ENCODE measurements at places on chromosomes 3 and 15. TPM values are rescaled to one million over a fixed set of nuclear protein-coding genes. Genes with fewer than 3 reads are reported as not detected.

GRCh38 chr15:58934114-58934447, 602 bp upstream of the SLTM start:
- no peak for DNase-seq

- peak; percentile 89 for DNase-seq
Observed at GRCh38 chr3:71195492-71195891, 388.0 kb downstream of the FOXP1 start.

GRCh38 chr15:67922971-67923945, 83.4 kb upstream of the RNU6-1 start:
- DNase-seq, result no peak

DNA sequence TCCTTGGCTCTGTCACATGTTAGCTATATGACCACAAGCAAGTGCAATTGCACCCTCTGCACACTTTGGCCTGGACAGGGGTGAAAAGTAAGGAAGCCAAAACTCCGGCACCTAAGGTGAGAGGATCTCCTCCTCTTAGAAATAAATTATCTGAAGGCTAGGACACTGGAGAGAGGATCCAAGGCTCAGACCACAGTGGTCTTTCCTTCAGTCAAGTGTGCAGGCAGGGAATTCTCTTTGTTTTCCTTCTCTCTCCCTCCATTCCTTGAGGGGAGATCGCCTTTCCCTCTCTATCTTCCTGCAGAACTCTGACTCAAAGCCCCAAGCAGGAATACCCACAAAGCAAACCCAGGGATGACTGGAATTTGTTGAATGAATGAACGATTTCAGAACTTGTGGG, 3.1 kb upstream of the MEGF11 start:
- no peak for DNase-seq

- no peak for DNase-seq
Observed at GRCh38 chr3:144756704-144757440, 785.2 kb downstream of the DIPK2A start.

DNA sequence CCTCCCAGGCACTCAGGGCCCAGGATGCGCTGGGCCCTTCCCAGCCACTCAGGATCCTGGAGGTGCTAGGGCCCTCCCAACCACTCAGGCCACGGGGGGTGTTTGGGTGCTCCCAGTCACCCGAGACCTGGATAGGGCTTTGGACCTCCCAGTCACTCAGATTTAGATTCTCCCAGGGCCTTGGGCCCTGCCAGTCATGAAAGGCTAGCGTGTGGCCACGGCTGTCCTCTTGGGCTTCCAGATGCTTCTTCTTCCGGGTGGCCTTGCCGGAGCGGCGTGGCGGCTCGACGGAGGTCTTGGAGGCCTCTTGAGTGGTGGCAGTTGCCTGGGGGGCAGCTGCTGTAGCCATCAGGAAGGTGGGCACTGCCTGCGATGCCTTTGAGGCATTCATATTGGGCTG, 2.8 kb downstream of the MAGEL2 start:
- DNase-seq, result no peak

DNA sequence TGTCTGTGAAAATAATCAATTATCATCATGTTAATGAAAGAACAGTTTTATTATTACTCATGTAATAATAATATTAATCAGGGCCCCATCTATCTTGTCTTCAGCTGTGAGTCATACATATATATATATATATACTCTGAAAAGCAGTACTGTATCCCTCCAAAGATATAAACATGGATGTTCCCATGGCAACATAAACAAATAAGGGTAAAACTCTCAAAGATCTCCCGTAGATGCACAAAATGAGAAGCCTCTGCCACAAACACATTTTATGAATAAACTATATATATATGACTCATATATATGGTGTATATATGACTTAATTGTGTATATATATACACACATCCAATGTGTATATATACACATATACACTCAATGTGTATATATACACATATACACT, 163.8 kb upstream of the ARHGEF26 start:
- peak; percentile 22 for DNase-seq

DNA sequence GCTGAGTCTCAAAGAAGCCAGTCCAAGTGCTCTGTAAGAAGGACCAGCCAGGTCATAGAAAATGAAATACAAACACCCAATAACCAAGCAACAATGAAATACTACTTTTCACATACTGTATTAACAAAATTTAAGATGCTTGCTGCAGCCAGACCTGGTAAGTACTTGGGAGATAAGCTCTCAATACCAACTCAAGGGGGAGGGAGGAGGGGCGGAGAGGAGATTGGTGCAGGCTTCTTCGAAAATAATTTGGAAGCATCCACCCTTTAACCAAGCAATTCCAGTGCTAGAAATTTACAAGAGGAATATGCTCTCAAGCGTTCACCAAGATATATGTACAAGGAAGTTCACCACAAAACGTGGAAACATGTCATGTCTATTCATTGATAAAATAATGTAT, 7.6 kb upstream of the LRRC2 start:
- no peak for DNase-seq

GRCh38 chr15:33852570-33852969, 115.7 kb upstream of the CHRM5 start:
- peak; percentile 91 for DNase-seq

DNA sequence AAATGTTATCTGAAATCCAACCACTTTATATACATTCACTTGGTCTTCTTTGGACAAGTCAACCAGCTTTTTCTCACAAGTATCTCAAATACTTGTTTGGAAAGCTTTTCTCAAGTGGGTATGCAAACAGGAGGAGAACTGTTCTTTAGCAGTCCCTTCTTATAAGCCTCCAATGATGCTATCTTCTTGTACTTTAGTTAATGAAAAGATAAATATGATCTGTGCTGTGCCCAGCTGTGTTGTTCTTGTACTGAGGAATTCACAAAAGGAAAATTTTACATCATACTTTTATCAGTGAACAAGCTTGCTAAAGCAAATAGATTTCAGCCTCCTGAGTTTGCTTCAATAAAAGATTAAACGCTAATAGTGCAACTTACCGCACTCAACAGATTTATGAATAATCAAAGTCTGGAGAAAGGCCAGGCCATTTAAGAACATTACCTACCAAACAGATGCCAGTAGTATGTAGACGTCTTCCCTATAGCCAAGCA, 395.2 kb downstream of the MECOM start:
- DNase-seq, result no peak

DNA sequence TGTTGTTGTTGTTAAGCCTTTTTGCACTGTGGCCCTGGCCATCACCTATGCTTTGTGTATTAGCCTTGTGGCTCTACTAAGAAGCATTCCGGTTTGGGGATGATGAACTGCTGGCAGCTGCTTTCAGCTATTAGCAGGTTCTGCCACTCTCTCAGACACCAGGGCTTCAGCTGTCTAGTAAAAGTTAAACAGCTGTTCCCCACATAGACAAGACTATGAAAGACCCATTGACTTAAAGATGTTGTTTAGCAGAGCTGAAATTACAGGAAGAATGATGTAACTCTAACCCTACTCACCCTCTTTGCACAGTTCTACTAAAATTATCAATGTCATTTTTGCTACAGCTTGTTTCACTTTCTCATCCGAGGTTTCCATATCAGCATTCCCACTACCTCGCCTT, 131.2 kb upstream of the CGNL1 start:
- no peak for DNase-seq

- no peak for DNase-seq
Observed at GRCh38 chr15:56667517-56667916, 65.8 kb downstream of the ZNF280D start.

DNA sequence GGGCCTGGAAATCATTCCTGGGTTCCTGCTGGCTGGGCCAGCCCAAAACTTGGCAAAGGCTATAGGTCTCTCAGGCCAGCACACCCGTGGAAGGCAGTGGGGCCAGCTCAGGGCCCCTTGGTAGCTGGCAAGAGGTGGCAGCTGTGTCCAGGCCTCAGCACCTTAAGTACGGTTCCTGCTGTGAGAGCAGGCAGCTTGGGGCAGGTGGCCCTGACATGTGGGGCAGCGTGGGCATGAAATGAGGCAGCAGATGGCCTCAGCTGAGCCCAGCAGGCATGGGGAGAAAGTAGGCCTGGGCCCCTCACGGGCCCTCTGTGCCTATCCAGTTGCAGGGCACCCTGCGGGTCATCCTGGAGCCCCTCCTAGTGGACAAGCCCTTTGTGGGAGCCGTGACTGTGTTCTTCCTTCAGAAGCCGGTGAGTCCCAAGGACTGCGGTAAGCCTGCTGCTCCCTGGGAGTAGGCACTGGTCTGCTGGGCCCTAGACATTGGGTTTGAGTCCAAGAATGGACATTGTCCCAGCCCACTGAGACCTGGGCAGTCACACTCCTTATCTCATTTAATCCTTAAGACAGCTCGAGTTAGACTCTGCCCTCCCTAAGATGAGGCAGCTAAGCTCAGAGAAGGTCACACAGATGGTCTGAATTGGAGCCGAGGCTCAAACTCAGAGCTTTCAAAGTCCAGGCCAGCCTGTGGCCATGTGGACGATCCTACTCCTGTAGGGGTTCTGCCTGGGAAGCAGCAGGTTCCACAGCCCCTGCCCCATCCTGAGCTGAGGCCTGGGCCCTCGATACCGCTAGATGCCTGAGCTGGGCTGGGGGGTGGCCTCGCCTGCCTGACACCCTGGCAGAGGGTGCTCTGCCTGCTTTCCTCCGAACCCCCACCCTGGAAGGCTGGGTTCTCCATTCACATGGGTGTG, 25.5 kb downstream of the ESYT3 start:
- DNase-seq, result no peak

- DNase-seq, result peak; percentile 52
Observed at GRCh38 chr15:49645941-49646340, 25.1 kb downstream of the DTWD1 start.

DNA sequence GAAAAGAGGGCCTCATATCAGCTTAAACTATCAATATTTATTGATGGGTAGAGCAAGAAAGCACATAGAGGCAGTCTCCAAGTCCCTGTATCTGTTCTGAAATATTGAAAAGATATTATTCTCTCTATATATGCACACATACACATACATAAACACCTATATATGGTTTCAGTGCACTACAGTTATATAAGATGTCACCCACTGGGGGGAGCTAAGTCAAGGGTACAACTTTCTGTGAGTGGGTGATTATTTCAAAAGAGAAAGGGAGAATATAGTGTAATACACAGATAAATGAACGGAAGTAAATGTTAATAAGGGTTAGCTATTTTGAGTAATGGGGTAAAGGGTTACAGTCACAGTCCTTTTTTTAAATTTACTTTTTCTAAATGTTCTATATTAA, 8.8 kb downstream of the SNTN start:
- DNase-seq, result no peak

GRCh38 chr15:23994273-23994672, 307.2 kb upstream of the NDN start:
- no peak for DNase-seq

GRCh38 chr15:60582370-60583036, 103.6 kb upstream of the ICE2 start:
- DNase-seq, result no peak

DNA sequence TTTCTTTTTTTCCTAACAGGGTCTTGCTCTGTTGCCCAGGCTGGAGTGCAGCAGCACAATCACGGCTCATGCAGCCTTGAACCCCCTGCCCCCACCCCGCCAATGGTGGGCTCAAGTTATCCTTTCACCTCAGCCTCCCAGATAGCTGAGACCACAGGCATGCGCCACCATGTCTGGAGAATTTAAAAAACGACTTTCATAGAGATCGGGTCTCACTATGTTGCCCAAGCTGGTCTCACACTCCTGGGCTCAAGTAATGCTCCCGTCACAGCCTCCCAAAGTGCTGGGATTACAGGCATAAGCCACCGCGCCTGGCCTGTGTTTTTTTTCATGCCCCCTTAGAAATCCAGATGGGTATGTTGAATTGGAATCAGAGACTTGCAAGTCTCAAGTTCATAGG, 40.3 kb downstream of the ERICH6 start:
- no peak for DNase-seq

DNA sequence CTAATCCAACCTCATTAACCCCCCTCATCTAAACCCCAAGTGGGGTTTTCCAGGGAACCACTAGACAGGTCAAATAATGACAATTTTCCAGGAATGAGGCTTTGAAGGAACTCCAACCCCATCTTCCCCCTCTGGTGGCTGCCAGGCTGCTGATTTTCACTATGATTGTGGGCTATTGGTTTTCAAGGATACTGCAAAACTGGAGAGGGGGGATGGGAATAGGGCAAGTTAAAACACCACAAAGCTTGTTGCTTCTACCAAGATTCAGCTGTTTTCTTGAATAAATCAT, 10.4 kb upstream of the ZNF662 start:
- DNase-seq, result no peak

DNA sequence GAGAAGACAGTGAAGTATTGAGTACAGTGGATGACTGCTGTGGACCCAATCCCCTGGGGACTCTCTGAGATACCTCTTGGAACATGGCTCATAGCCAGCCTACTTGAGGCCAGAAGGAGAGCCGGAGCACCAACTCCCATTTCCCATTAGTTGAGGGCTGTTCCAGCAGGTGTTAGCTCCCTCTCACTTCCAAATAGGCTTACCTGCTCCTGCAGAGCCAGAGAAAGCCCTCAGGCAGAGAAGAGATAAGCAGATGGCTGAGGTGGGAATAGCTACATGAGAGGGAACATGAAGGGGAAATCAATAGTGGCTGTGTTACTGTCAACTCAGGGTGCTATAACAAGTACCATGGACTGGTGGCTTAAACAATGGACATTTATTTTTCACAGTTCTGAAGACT, 4.6 kb upstream of the CCK start:
- no peak for DNase-seq

- DNase-seq, result no peak
Observed at GRCh38 chr15:73832657-73833056, 40.7 kb upstream of the TBC1D21 start.

- no peak for DNase-seq
Observed at GRCh38 chr3:196835086-196835485, 32.6 kb upstream of the SENP5 start.

- no peak for DNase-seq
Observed at GRCh38 chr3:172530566-172530965, 7.3 kb upstream of the TNFSF10 start.

The PLSCR4 gene
- 0.69 TPM for total RNA-seq

The FRMD5 gene
- total RNA-seq, result 12.2 TPM

The CFAP20DC gene
- 13.8 TPM for total RNA-seq

The B3GALNT1 gene
- 125 TPM for total RNA-seq

The EXD1 gene
- total RNA-seq, result not detected

The AMIGO3 gene
- total RNA-seq, result 1.8 TPM

The TGM5 gene
- not detected for total RNA-seq

The SKOR1 gene
- 0.35 TPM for total RNA-seq

The CCDC39 gene
- not detected for total RNA-seq

The CCRL2 gene
- 6.0 TPM for total RNA-seq

The RYR3 gene
- not detected for total RNA-seq

The PLCD1 gene
- 18.5 TPM for total RNA-seq

The CCR1 gene
- not detected for total RNA-seq

The SH2D7 gene
- not detected for total RNA-seq

The DGKG gene
- 2.5 TPM for total RNA-seq

The ZNF639 gene
- 60.4 TPM for total RNA-seq
